Sigmoid colon (tissue), 7 donors: ENCODE measurements at places on chromosomes 7 and 10. TPM values are rescaled to one million over a fixed set of nuclear protein-coding genes. Genes with fewer than 3 reads are reported as not detected.

- H3K4me1 ChIP-seq, result no peaks in the 10 kb centered on the region
- no peaks in the 10 kb centered on the region for H3K36me3 ChIP-seq
- no peak overlapping the region for H3K4me3 ChIP-seq
- no peak overlapping the region for H3K27ac ChIP-seq
Observed at GRCh38 chr10:34916314-34916713, 101.2 kb upstream of the PARD3 start.

- H3K27ac ChIP-seq, result no peak overlapping the region
- H3K4me3 ChIP-seq, result no peak overlapping the region
Observed at GRCh38 chr10:52801947-52802346, 29.4 kb upstream of the MBL2 start.

- no peak overlapping the region for H3K4me3 ChIP-seq
- no peaks in the 10 kb centered on the region for H3K27me3 ChIP-seq
- no peak for DNase-seq
- H3K4me1 ChIP-seq, result no peaks in the 10 kb centered on the region
- no peaks in the 10 kb centered on the region for H3K36me3 ChIP-seq
Observed at GRCh38 chr7:22426463-22427094, 69.6 kb upstream of the RAPGEF5 start.

DNA sequence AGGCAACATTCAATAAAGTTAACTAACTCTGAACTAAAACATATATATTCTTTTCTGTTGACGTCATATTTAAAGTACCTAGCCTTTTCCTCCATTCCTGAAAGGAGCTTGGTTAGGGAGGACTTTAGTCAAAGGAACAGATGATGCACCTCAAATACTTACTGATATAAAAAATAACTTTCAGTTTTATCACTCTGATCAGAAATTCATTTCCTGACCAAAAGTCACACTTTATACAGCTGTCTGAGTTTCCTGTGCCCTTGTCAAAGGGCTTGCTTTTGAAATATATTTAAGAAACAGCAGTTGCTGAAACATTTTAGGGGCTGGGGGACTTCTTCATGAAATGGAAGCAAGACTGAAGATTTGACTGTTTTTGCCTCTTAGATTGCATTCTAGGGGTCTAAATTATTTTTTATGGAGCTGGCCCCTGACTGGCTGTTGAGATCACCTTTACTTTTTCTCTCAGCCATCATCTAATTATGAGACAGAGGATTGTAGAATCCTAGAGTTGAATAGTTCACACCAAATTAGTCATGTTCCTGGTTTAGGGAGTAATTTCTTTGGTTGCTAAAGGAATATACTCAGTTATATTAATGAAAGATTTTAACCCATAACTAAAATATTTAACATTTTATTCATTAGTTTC lies 46.6 kb downstream of the GLCCI1 start:
- DNase-seq, result no peak
- H3K36me3 ChIP-seq, result no peaks in the 10 kb centered on the region
- H3K27me3 ChIP-seq, result no peaks in the 10 kb centered on the region
- H3K4me3 ChIP-seq, result no peak overlapping the region
- H3K4me1 ChIP-seq, result no peaks in the 10 kb centered on the region

- H3K27me3 ChIP-seq, result no peaks in the 10 kb centered on the region
- H3K36me3 ChIP-seq, result no peaks in the 10 kb centered on the region
- H3K4me1 ChIP-seq, result no peaks in the 10 kb centered on the region
- H3K4me3 ChIP-seq, result no peak overlapping the region
Observed at GRCh38 chr10:105206616-105207015, 565.5 kb downstream of the SORCS3 start.

- DNase-seq, result no peak
- no peaks in the 10 kb centered on the region for H3K27me3 ChIP-seq
- no peak overlapping the region for H3K4me3 ChIP-seq
Observed at GRCh38 chr7:270351-270983, 19.5 kb upstream of the FOXL3 start.

DNA sequence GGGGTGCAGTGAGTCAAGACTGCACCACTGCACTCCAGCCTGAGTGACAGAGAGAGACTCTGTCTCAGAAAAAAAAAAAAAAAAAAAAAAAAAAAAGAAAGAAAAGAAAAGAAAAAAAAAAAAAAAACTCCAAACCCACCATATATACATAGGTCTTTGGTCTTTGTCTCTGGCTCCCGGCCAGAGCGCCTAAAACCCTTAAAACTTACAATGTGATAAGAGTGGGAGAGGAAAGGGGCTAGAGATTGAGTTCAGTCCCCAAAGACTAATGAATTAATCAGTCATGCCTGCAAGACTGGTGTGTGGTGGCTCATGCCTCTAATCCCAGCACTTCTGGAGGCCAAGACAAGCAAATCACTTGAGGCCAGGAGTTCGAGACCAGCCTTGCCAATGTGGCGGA lies 6.8 kb upstream of the NFE2L3 start:
- DNase-seq, result no peak
- H3K27ac ChIP-seq, result no peak overlapping the region
- peaks cover 5% of the 10 kb centered on the region for H3K27me3 ChIP-seq
- H3K4me1 ChIP-seq, result no peaks in the 10 kb centered on the region
- no peaks in the 10 kb centered on the region for H3K36me3 ChIP-seq

DNA sequence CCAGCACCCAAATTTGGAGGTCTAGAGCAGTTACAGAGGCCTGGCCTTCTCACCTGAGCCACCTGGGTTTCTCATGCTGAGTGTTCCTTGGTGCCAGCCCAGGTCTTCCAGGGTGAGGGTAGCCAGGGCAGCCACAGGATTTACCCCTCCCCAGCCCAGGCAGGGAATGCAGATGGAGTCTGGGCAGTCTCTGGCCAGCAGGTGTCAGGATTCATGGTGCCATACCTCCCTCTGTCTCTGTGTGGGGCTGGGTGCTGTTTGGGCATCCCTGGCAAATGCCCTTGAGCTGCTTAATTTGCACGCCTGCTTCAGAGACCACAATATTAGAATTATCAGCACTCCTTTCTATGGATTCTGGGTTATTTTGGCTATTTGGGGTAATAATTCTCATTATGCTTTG lies 246.7 kb downstream of the GFRA1 start:
- no peaks in the 10 kb centered on the region for H3K36me3 ChIP-seq
- DNase-seq, result no peak
- H3K27ac ChIP-seq, result no peak overlapping the region
- H3K27me3 ChIP-seq, result no peaks in the 10 kb centered on the region

DNA sequence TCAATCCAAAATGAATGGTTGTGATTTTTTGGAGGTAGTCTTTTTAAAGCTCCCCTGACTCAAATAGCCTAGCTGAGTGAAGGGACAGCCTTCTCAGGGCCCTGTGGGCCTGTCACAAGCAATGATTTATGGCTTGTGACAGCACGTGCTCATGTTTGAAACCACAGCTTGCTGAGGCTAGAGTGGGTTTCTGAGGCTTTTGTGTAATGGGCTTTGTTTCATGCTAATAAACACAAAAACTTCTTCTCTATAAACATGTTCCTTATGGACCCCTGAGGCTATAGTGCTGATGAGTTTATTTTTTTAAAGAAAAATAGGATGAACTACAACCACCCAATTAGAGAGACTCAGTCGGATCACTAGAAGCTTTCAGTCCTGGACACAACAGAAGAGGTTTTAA lies 36.1 kb upstream of the BET1 start:
- no peak for DNase-seq
- H3K4me3 ChIP-seq, result no peak overlapping the region
- H3K27me3 ChIP-seq, result no peaks in the 10 kb centered on the region
- H3K27ac ChIP-seq, result no peak overlapping the region
- H3K4me1 ChIP-seq, result no peaks in the 10 kb centered on the region

GRCh38 chr7:143931739-143932138 lies 3.3 kb upstream of the OR2F2 start:
- H3K36me3 ChIP-seq, result no peaks in the 10 kb centered on the region
- H3K4me1 ChIP-seq, result peaks cover 9% of the 10 kb centered on the region
- no peak for DNase-seq
- H3K27ac ChIP-seq, result no peak overlapping the region
- H3K4me3 ChIP-seq, result no peak overlapping the region
- no peaks in the 10 kb centered on the region for H3K27me3 ChIP-seq

DNA sequence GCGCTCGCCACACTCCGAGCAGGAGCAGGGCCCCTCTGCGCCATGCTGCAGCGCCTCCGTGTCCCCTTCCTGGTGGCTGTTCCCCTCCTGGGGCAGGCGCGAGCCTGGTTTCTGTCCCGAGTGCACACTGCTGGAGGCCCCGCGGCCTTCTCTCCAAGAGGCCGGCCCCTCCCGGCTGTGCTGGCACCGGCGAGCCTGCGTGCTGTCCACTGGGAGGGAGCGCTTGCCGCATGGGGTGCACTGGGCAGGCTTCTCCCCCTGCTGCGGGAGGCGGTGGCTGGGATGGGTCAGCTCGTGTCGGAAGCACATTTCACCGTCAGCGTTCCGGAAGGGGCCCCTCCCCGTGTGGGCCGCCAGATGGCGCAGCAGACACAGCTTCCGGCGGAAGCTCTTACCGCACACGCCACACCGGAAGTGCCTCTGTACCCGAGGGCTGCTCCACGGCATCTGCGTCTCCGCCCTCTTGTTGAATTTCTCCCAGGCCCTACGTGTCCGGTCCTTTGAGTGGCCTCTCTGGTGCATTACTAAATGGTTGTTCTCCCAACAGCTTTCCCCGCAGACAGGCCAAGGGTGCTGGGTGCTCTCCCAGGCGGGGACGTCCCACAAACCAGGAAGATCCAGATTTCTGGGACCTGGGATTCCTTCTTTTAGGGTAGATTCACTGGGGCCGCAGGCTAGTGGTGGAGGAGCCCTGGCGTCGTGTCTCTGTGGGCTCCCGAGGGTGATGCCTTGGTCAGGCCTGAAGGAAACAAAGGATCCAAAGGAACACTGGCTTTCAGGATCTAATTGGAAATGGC lies 18.7 kb downstream of the ZNF786 start:
- peak overlapping the region; percentile 39 for H3K27ac ChIP-seq
- H3K36me3 ChIP-seq, result no peaks in the 10 kb centered on the region
- no peak overlapping the region for H3K4me3 ChIP-seq
- DNase-seq, result peak; percentile 34

- no peak overlapping the region for H3K4me3 ChIP-seq
- peaks cover 6% of the 10 kb centered on the region for H3K27me3 ChIP-seq
- H3K4me1 ChIP-seq, result no peaks in the 10 kb centered on the region
- no peak for DNase-seq
- H3K27ac ChIP-seq, result no peak overlapping the region
Observed at GRCh38 chr10:14971867-14972448, 12.8 kb downstream of the MEIG1 start.

GRCh38 chr10:58473976-58474375 lies 38.7 kb upstream of the BICC1 start:
- no peaks in the 10 kb centered on the region for H3K4me1 ChIP-seq
- no peak for DNase-seq
- H3K4me3 ChIP-seq, result no peak overlapping the region
- no peak overlapping the region for H3K27ac ChIP-seq

GRCh38 chr10:125926247-125926646 lies 29.9 kb downstream of the FANK1 start:
- H3K27me3 ChIP-seq, result no peaks in the 10 kb centered on the region
- H3K27ac ChIP-seq, result no peak overlapping the region
- no peaks in the 10 kb centered on the region for H3K36me3 ChIP-seq
- H3K4me1 ChIP-seq, result no peaks in the 10 kb centered on the region

DNA sequence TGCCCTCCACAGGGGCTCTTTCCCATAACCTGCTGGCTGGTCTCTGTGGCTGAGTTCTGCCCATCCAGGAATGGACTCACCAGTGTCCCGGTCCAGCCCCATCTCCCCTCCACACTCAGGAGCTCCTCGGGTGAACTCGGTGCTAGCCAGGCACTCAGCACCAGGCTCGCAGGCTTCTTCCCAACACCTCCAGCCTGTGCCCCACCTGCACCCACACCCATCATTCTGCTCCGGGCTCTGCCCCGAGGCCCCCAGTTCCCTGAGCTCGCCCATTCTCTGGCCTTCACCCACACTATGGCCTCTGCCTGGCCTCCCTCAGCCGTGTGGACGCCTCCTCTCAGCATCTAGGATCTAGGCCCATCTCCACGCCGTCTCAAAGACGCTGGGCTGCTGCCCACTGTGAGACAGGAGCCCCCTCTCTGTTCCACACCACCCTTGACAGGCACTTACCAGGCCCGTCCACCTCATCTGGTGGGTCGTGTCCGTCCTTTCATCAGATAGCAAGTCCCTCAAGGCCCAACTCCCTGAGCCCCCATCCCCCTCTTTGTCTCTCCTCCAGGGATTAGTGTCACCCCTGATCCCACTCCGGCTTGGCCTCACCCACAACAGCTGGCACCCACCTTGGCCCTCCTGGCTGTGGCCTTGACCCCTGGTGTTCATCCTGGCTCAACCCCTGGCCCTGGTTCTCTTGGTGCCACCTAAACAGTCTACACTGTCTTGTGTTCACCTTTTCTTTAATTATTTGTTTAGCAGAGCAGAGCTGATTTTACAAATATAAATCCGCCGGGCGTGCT lies 76.0 kb upstream of the FAM20C start:
- H3K36me3 ChIP-seq, result no peaks in the 10 kb centered on the region
- no peaks in the 10 kb centered on the region for H3K27me3 ChIP-seq
- peaks cover 15% of the 10 kb centered on the region for H3K4me1 ChIP-seq
- peak; percentile 62 for DNase-seq

DNA sequence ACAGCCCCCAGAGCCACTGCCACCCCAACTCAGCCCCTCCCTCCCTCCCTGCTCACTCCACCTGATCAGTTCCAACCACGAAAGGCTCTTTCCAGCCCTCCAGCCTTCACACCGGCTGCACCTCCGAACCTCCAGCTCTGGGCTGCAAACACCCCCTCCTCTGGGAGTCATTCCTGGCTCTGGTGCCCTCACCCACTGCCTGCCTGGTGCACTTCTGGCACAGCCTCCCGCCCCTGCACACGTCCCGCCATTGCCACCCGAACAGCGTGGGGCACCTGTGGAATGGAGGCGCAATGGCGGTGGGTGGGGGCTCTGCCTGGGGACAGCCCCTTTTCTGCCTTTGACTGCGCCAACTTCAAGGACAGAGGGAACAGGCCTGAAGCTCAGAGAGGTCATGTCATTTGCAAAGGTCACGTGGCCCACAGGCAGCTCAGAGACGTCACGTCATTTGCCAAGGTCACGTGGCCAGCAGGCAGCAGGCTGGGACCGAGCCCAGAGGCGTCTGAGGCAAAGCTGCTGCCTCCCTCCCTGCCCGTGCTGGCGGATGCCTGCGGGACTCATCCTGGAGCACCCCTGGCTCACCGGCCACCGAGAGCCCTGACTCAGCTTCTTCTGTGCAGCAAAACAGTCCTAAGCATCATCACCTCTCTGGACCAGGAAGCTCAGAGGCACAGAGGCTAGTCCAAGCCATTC lies 76.0 kb upstream of the DNAAF5 start:
- no peaks in the 10 kb centered on the region for H3K36me3 ChIP-seq
- no peaks in the 10 kb centered on the region for H3K27me3 ChIP-seq
- no peak overlapping the region for H3K27ac ChIP-seq
- no peak overlapping the region for H3K4me3 ChIP-seq
- H3K4me1 ChIP-seq, result no peaks in the 10 kb centered on the region

- H3K36me3 ChIP-seq, result no peaks in the 10 kb centered on the region
- H3K4me3 ChIP-seq, result no peak overlapping the region
- DNase-seq, result no peak
- H3K4me1 ChIP-seq, result no peaks in the 10 kb centered on the region
Observed at GRCh38 chr7:113087071-113087998, 708 bp upstream of the GPR85 start.

Gene ASZ1
- not detected for total RNA-seq

Gene GIMAP8
- 7.2 TPM for total RNA-seq

Gene OLAH
- total RNA-seq, result not detected

Gene CDH23
- total RNA-seq, result 7.2 TPM

Gene WASHC2C
- total RNA-seq, result 31.7 TPM

Gene OR9A2
- total RNA-seq, result not detected
